ENCODE measurements at places on chromosomes 16 and 17.

GRCh38 chr17:79203016-79203415 is 128.4 kb downstream of the ENGASE start:
- DNase-seq, result no peak

DNA sequence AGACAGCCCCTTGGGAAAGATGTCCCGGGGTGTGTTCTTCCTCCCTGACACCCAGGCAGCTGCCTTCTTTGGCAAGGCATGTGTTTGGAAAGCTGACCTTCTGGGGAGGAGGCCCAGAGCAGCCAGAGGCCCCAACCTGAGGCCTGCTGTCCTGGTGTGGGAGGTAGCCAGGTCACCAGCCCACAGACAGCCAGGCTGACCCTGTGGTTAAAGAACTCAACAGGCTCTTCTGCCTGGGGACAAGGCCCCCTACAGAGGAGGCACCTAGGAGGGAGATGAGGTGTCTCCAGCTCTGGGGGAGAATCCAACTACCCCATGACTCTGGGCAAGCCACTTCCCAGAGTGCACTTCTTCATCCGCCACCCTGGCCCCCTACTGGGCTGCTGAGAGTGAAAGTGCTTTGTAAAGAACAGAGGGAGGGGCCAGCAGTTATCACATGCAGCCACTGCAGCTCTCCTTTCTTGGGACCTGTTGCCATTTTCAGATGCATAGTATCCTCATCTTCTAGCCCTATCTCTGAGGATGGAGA is 13.1 kb upstream of the SREBF1 start:
- no peak for DNase-seq

DNA sequence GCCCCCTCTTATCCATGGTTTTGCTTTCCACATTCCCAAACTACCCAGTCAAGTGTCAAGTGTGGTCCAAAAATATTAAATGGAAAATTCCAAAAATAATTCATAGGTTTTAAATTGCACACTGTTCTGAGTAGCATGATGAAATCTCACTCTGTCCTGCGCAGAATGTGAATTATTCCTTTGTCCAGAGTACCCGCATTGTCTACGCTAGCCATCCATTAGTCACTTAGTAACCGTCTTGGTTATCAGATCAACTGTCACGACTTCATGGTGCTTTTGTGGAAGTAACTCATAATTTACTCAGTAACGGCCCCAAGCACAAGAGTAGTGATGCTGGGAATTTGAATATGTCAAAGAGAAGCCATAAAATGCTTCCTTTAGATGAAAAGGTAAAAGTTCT is 94.9 kb downstream of the SLC39A11 start:
- DNase-seq, result no peak

DNA sequence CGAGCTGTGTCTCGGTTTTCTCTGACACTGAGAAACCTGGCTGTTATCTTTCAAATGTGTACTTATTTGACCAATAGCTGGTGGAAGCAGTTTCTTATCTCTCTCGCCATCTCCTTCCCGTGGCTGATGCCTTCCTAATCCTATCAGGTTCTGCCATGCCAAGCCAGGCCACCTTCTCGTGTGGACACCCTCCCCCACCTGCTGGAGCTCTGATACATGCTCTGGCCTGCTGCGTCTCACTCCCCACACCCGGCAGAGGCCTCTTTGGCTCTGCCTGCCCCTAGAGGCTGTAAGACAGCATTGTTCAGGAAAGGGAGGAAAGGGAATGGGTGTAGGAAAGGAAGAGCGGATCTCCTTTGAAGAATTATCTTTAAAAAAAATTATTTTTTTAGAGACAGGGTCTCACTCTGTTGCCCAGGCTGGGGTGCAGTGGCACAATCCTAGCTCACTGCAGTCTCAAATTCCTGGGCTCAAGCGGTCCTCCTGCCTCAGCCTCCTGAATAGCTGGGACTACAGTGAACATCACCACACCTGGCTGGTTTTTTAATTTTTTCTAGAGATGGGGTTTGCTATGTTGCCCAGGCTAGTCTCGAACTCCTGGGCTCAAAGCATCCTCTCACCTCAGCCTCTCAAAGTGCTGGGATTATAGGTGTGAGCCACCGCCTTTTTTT is 7.5 kb upstream of the ARMC5 start:
- DNase-seq, result no peak

DNA sequence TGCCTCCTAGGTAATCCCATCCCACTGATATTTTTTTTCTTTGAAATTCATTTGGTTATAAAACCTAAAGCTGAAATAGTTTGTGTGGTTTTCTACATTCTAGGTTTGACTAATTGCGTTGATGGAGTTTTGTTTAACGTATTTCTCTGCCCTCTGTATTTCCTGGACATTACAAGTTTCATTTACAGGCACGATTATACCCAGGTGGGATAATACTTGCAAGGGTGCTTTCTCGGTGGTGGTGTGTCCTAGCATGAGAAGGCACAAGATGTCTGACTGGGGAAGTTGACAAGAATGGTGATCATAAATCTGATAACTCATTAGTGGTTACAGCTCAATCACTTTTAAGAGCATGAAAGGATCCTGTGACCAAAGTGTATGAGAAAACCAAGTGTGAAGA is 45.0 kb downstream of the DYNLRB2 start:
- no peak for DNase-seq

- DNase-seq, result no peak
Measured at GRCh38 chr17:80847496-80848230, 144.0 kb upstream of the CHMP6 start.
